ENCODE measurements at places on chromosomes 13 and 19.

GRCh38 chr13:27403203-27403678 is 21.2 kb upstream of the GTF3A start:
- DNase-seq, result no peak

DNA sequence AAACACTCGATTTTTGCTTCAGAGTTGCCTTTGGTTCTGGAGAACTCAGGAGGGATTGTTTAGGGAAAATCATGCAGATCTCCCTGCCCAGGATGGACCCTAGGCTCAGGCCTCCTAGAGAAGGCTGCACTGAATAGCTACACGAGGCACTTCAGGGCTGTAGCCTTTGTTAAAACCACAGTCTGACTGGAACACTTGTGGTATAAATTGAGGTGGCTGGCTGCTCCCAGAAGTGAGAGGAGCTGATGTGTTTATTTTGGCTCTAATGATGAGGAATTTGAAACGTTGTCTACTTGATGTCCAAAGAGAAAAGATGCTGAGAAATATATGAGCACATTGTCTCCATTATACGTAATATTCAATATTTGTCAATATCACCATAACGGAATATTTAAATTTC is 762.1 kb upstream of the ARGLU1 start:
- no peak for DNase-seq

DNA sequence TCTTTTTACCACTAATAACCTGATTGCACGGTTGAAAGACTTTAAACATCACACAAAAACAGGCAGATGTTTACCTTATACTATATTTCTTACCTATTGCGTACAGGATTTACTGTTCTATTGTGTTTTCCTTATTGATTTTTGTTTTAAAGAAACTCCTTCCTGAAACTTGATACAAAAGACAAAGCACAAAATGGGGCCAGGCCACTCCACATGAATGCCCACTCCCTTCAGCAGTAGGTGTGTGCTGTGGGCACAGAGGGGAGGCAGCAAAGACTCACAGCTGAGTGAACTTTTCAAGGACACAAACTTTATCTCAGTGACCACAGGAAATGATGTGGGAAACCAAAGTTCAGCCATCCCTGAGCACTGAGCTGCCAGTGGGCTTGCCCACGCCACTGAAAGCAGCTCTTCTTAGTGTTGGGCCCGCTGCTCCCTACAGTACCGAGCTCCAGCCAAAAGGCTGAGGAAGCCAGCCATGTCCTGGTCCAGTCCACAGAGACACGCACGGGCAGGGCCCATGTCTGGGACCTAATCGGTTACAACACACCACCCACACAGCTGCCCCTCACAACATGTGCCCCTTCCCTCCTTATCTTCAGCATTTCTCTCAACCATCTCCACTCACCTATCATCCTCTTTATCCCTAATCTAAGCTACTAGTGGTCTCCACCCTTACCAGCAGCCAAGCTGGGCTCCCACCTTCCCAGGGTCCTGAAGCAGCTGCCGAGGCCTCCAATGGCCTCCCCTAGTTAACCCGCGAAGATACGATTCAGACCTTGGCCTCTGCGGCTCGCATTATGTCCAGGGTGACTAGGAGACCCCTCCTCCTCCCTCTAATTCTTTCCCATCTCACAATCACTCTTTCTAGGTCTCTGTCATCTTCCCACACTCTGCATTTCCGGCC is 39.5 kb downstream of the ATP7B start:
- no peak for DNase-seq

DNA sequence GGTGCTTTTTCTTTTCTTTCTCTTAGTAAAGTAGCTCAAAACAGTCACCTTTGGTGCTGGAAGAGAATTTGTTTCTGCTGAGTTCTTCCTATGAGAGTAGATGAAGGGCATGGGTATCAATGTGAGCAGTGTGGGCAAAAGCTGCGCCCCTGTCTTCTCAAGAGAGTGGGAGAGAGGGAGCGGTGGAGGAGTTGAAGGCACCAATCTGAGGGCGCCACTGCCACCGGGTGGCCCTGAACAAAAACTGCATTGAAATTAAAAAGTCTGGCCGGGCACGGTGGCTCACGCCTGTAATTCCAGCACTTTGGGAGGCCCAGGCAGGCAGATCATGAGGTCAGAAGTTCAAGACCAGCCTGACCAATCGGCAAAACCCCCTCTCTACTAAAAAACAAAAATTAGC is 28.7 kb upstream of the EPHX3 start:
- peak; percentile 35 for DNase-seq

GRCh38 chr13:82224806-82225205 is 1657.5 kb downstream of the SLITRK1 start:
- DNase-seq, result no peak

DNA sequence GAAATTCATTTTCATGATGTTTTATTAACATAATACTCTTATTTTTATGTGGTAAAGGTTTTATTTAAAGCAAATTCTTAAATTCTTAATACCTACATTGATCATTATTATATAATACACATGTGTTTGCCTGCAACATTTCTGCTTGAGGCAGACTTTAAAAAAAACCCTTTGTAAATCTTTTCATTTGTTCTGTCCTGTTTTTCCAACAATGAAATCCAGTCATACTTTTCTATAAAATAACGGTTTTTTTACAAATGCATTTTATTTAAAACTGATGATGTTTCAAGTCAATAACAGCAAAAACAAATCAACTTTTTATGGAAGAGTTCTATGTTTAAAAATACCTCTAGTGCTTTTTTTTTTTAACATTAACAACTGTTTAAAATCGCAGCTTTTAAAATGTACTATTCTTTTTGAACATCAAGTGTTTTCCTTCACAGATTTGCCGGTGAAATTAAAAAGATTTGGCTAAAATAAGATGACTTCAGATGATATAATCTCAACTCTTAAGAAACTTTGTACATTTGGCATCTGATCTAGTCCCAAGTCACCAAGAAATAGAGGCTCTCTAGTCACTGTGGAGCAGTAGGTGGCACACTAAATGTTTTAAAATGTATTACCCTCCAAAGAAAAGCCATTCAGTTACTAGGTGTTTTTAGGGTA is 5.1 kb downstream of the POU4F1 start:
- DNase-seq, result no peak

GRCh38 chr19:38658462-38659306 is 11.2 kb downstream of the ACTN4 start:
- no peak for DNase-seq

Measured in NAMALWA (cell line).